ENCODE measurements at places on chromosomes 4 and X. TPM values are rescaled to one million over a fixed set of nuclear protein-coding genes. Genes with fewer than 3 reads are reported as not detected.

GRCh38 chr4:124890522-124890921, 178.0 kb upstream of the ANKRD50 start:
- DNase-seq = no peak

GRCh38 chr4:114146947-114147618, 167.6 kb upstream of the ARSJ start:
- no peak for DNase-seq

DNA sequence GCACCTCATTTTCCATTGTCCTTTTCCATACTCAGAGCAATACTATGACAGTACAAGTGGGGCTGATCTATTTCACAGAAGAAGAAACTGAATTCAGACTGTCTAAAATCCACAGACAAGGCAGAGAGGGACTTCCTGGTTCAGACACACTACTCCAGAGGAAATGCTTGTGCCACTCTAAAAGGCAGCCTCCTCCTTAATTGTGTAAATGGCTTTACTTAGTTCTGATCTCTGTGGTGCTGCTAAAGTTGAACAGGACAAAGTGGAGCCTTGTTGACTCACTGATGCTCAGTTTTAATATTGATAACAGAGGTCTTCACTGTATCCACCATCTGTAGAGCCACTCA, 122.4 kb downstream of the KIT start:
- DNase-seq = no peak

DNA sequence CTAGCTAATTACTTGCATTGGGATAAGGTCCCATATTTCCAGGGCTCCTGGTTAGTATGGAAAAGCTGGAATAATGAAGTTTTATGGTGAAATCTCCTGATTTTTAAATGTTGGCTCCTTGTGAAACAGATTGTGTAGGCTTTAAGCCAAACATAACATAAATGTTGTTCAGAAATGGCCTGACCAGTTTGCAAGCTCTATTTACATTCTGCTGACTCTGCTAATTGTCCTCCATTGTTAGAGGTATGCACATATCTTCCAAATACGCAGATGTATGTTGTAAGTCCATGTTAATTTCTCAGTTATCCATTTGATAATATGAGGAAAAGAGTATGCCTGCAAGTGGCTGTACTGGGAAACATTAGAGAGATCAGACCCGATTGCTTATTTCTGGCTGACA, 11.9 kb upstream of the WDR17 start:
- DNase-seq = no peak

DNA sequence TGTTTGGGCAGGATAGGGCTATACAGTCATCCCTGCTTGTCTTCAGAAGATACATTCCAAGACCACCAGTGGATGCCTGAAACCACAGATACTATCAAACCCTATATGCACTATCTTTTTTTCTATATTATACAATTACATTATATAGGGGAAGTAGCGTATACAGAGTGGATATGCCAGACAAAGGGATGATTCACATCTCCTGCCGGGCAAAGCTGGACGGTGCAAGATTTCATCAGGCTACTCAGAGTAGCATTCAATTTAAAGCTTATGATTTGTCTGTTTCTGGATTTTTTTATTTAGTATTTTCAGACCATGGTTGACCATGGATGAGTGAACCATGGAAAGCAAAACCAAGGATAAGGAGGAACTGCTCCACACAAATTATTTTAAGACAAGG, 7.0 kb upstream of the AMTN start:
- DNase-seq = no peak

Gene BTC
- not detected for polyA plus RNA-seq

DNA sequence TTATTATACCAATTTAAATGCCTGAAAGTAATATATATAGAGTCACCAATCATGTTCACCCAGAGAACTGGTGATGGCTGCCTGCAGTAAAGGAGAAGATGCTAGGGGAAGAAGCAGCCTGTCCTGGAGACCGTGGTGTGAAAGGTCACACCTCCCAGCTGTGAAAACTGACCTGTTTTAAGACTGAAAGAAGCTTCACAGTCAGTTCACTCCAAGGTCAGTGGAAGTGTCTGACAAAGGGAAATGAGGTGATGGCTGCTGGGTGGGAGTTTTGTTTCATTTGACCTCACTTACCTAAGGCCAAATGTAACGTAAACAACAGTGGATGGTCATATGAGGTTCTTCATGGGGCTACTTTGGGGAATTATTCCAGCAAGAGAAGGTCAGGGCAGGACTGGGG, 352.1 kb upstream of the GATB start:
- DNase-seq = no peak

GRCh38 chrX:716136-716535, 85.5 kb downstream of the SHOX start:
- DNase-seq = no peak

- no peak for DNase-seq
Observed at GRCh38 chr4:138800421-138800820, 215.2 kb upstream of the NOCT start.

Gene NSD2
- 15.7 TPM for polyA plus RNA-seq

DNA sequence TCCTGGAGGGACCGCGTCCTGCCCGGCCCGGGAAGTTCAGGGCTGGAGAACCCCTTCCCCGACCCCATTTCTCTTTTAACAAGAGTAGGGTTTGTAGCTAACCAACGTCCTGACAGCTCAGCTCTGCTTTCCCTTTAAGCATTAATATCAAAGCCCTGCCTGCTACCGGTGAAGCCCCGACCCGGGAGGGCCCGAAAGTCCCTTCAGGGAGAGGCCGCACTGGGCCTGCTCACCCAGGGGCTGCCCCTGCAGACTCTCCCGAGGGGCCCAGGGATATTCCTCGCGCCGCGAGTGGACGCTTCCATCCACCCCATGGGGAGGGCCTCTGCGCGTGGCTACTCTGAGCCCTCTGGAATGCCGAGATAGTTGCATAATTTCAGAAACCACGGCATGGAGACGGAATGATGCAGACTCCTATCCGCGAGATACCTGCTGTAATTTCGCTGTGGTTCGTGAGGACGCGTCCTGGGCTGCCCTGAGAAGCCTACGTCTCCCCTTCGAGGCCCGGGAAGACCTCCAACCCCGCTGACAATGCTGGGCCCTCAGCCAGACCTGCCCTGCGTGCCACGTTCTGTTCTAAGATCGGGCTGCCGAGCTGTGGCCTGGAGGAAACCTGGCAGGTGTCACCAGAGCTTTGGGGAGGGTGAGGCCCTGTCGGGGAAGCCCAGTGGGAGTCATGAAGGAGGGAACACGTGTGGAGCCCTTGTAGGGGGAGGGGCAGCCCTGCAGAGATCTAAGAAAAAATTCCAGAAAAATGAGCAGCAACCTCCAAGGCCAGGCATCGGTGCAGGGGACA, 999 bp upstream of the CTBP1 start:
- peak; percentile 59 for DNase-seq

GRCh38 chr4:10761903-10762302, 77.3 kb upstream of the CLNK start:
- no peak for DNase-seq

DNA sequence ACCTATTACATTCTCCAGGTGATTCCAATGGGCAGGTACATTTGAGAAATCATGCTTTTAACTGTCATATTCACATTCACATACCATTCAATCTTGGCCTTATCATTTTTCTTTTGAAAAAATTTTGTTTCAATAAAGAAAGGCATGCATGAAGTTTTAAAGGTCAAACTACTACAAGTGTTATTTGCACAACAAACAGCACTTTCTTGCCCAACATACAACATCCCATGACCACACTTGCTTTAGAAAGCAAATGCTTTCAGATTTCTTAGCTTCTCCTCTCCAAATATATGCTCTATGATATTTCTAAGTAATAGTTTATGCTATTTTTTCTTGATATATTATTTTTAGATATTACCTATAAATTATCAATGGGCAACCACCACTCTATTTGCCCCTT, 58.2 kb downstream of the NLGN4X start:
- DNase-seq = no peak

Gene RIPPLY1
- polyA plus RNA-seq = not detected

DNA sequence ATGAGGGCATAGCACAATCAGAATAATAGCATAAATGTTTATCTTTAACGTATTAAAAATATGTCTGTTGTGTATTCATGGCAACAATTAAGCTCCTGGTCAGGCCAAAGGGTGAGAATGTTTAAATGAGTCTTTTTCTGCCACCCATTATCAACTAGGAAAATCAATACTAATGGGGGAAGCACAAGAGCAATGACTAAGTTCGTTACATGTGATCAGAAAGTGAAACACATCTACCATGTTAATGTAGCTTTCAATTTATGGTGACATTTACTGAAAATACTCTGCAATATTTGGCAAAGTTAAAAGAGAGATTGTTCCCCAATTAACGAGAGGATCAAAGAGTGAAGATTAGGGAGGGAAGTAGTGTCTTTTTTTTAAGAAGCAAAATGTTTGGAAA, 143.7 kb downstream of the NAA11 start:
- no peak for DNase-seq

- DNase-seq = no peak
Observed at GRCh38 chrX:138020941-138021340, 455.0 kb downstream of the ZIC3 start.

Gene BTK
- polyA plus RNA-seq = 189 TPM

Data from naive B cell (primary cell).